Heart left ventricle (tissue), 16 donors: ENCODE measurements at places on chromosomes 12 and 14.

GRCh38 chr14:32254952-32255679 lies 52.0 kb upstream of the RNU6-8 start:
- H3K27me3 ChIP-seq, result no peaks in the 10 kb centered on the region
- H3K4me3 ChIP-seq, result no peak overlapping the region
- DNase-seq, result peak; percentile 66
- no peaks in the 10 kb centered on the region for H3K36me3 ChIP-seq
- peak overlapping the region; percentile 79 for H3K27ac ChIP-seq

GRCh38 chr12:4270016-4270830 lies 3.3 kb upstream of the CCND2 start:
- H3K36me3 ChIP-seq, result no peaks in the 10 kb centered on the region
- peak overlapping the region; percentile 96 for H3K4me3 ChIP-seq
- DNase-seq, result no peak
- no peaks in the 10 kb centered on the region for H3K27me3 ChIP-seq
- no peak overlapping the region for H3K27ac ChIP-seq
- peaks cover 33% of the 10 kb centered on the region for H3K4me1 ChIP-seq

DNA sequence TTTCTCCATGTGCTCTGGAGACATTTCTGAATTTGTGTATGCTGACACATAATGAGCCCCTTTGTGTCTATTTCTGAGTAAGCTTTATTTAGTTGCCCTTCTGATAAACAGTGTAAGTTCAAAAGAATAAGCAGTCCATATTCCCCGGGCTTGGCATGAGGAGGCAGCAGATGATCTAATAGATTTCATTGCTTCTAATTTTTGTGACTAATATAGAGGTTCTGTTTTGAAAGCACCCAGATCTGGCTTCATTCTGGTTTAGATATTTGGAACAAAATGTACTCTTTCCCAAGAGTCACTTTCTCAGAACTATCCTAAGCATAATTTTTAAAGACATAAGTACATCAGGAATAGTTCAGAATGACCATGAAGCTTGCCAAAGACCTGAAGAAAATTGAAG lies 290.9 kb downstream of the BTG1 start:
- no peak for DNase-seq
- peaks cover 15% of the 10 kb centered on the region for H3K4me1 ChIP-seq
- no peak overlapping the region for H3K27ac ChIP-seq
- H3K27me3 ChIP-seq, result no peaks in the 10 kb centered on the region

GRCh38 chr14:24108336-24108874 lies 6.2 kb upstream of the DCAF11 start:
- peak overlapping the region; percentile 7 for H3K27ac ChIP-seq
- no peak for DNase-seq
- H3K36me3 ChIP-seq, result no peaks in the 10 kb centered on the region
- no peak overlapping the region for H3K4me3 ChIP-seq

- H3K27ac ChIP-seq, result no peak overlapping the region
- H3K27me3 ChIP-seq, result no peaks in the 10 kb centered on the region
- H3K4me1 ChIP-seq, result peaks cover 29% of the 10 kb centered on the region
Observed at GRCh38 chr14:92486881-92487280, 26.7 kb upstream of the RIN3 start.

DNA sequence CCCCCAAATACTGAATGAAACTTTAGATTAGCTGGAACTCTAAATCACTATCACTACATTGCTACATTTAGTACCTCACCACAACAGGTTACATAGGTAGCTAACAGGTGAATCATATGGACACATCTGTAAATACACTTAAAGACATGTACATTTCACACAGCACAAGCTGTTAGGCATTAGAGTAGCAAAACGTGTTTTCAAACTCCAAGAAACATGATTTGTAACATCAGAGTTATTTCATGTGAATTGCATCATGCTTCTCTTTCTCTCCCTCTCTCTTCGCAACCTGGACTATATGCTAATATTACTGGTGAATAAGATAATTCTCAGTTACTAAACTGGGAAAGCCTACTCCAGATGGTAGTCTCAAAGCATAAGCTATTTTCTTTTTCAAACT lies 4.3 kb downstream of the SEL1L start:
- DNase-seq, result no peak
- H3K4me1 ChIP-seq, result peaks cover 10% of the 10 kb centered on the region
- no peak overlapping the region for H3K4me3 ChIP-seq
- H3K36me3 ChIP-seq, result peaks cover 33% of the 10 kb centered on the region
- no peak overlapping the region for H3K27ac ChIP-seq
- H3K27me3 ChIP-seq, result no peaks in the 10 kb centered on the region

DNA sequence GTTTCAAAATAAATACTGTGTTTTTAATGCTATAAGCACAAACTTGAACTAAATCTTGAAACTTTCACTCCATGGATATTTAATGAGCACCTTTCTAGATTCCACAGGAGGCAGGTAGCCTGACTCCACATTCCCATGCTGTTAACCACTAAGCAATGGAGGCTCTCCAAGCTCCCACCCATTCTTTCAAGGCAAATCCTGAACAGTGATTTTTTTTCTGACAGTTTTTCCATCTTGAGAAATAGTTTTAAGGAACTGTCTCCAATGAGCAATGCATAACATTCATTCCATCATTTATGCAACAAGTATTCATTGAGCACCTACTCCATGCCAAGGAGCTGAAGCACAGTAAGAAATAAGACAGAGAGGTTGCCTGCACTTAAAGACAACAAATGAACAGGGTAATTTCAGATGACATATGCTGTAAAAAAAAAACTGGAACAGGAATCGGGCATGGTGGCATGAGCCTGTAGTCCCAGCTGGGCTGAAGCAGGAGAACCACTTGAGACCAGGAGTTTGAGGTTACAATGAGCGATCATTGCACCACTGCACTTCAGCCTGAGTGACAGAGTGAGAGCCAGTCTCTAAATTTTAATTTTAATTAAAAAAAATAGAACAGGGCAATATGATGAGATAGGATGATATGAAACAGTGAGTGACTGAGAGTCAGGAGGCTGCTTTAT lies 102.3 kb upstream of the CPSF6 start:
- no peaks in the 10 kb centered on the region for H3K27me3 ChIP-seq
- H3K27ac ChIP-seq, result no peak overlapping the region
- H3K4me3 ChIP-seq, result no peak overlapping the region
- no peak for DNase-seq
- H3K36me3 ChIP-seq, result no peaks in the 10 kb centered on the region
- H3K4me1 ChIP-seq, result no peaks in the 10 kb centered on the region

GRCh38 chr12:66367015-66367667 lies 64.8 kb downstream of the HELB start:
- H3K27me3 ChIP-seq, result no peaks in the 10 kb centered on the region
- H3K4me1 ChIP-seq, result no peaks in the 10 kb centered on the region
- no peak overlapping the region for H3K27ac ChIP-seq

GRCh38 chr14:20179218-20179617 lies 11.5 kb upstream of the OR11G2 start:
- H3K4me3 ChIP-seq, result no peak overlapping the region
- no peak for DNase-seq

- H3K4me1 ChIP-seq, result no peaks in the 10 kb centered on the region
- H3K27me3 ChIP-seq, result no peaks in the 10 kb centered on the region
- H3K36me3 ChIP-seq, result no peaks in the 10 kb centered on the region
- H3K4me3 ChIP-seq, result no peak overlapping the region
- no peak for DNase-seq
Observed at GRCh38 chr12:123546281-123546680, 12.8 kb upstream of the RILPL1 start.

- no peak overlapping the region for H3K4me3 ChIP-seq
- DNase-seq, result no peak
- no peaks in the 10 kb centered on the region for H3K4me1 ChIP-seq
- H3K36me3 ChIP-seq, result no peaks in the 10 kb centered on the region
- H3K27me3 ChIP-seq, result no peaks in the 10 kb centered on the region
Observed at GRCh38 chr12:13288937-13289652, 92.6 kb downstream of the EMP1 start.

GRCh38 chr14:66496188-66496807 lies 10.1 kb downstream of the CCDC196 start:
- no peak overlapping the region for H3K27ac ChIP-seq
- peaks cover 5% of the 10 kb centered on the region for H3K4me1 ChIP-seq

- peaks cover 16% of the 10 kb centered on the region for H3K4me1 ChIP-seq
- no peak overlapping the region for H3K27ac ChIP-seq
- H3K4me3 ChIP-seq, result no peak overlapping the region
- no peaks in the 10 kb centered on the region for H3K36me3 ChIP-seq
- no peak for DNase-seq
Observed at GRCh38 chr12:26010293-26010821, 51.9 kb downstream of the RASSF8 start.

DNA sequence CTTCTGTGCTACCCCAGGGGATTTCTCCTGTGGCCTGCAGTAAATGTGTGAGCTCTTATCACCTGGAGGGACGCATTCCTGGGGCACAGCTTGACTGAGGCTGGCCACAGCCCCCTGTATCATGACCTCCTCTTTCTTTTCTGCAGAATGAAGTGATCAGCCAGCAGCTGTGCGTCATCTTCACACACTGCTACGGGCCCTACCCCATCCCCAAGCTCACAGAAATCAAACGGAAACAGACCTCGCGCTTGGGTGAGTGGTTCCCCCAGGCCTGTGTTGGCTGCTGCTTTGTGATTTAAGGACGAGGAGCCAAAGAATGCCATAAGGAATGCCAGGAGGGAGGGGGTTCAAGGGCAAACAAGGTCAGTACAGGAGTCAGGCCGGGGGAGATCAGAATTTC lies 50.5 kb upstream of the PWP1 start:
- DNase-seq, result no peak
- no peaks in the 10 kb centered on the region for H3K4me1 ChIP-seq
- H3K27ac ChIP-seq, result no peak overlapping the region
- no peaks in the 10 kb centered on the region for H3K27me3 ChIP-seq

GRCh38 chr12:106190581-106190980 lies 51.8 kb upstream of the NUAK1 start:
- no peak overlapping the region for H3K27ac ChIP-seq
- no peaks in the 10 kb centered on the region for H3K27me3 ChIP-seq
- no peak for DNase-seq
- H3K4me1 ChIP-seq, result no peaks in the 10 kb centered on the region

DNA sequence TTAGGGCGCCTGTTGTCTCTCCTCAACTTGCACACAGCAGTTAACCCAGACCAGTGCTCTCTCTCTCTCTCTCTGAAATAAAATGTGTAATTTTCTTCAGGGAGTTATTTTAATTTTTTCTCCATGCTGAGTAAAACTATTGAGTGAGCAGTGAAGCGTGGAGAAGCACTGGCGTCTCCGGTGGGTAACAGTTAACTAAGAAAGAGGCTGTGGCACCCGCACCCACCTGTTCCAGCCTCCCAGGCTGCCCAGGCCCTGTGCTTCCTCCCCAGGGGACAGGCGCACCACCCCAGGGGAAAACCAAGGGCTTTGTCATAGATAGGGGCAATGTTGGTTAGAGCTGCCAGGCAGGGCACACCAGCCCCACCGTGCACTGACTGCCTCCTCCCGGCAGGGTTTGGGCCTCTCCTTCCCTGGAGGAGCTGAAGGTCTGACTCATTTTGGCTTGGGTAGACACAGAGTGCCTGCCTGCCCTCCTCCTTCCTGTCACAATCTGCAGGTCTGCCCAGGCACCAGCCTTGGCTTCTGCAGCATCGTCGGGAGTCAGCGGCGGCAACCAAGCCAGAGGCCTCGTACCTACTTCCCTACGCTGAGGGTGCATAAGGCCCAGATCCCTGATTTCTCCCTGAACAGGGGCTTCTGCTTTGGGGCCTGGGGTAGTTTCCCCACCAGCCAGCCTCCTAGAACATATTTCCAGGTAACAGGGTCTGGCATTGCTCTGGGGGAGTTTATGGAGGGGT lies 3.9 kb downstream of the HOXC5 start:
- no peaks in the 10 kb centered on the region for H3K4me1 ChIP-seq
- H3K27me3 ChIP-seq, result peaks cover 50% of the 10 kb centered on the region
- no peak overlapping the region for H3K4me3 ChIP-seq
- H3K27ac ChIP-seq, result no peak overlapping the region
- DNase-seq, result no peak

DNA sequence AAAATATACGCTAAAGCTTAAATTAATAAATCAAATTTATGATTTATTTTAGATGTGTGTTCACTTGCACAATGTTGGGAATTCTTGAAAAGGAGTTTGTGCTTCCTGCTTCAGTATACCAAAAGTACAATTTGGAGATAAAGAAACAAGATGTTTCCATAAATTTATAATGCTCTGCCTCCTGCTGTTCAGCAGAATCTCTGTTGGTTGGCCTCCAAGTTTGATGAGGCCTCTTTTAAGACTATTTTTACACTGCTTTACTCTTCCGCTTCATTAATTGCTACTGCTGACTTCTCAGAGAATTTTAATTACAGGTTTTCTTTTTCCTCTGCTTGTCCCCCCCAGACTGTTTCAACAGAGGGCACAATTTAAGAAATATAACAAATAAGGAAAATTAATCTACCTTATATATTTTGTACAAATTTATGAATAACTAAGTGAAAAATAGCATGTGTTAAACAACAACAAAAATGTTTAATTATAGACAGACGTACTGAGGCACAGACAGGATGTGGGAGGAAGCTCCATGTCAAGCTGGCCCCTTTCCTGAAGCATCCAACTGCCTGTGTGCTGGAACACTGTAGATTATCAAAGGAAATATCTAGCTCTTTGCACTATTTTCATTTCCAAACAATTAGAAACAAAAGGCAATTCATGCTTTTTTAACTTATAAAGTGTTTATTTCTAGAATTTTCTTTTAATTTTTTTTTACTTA lies 83.9 kb downstream of the PIK3C2G start:
- no peak for DNase-seq
- H3K4me1 ChIP-seq, result no peaks in the 10 kb centered on the region
- no peaks in the 10 kb centered on the region for H3K36me3 ChIP-seq
- no peak overlapping the region for H3K4me3 ChIP-seq
- no peaks in the 10 kb centered on the region for H3K27me3 ChIP-seq
- no peak overlapping the region for H3K27ac ChIP-seq

GRCh38 chr14:101726954-101727302 lies 34.6 kb upstream of the PPP2R5C start:
- DNase-seq, result no peak
- H3K27ac ChIP-seq, result no peak overlapping the region
- peaks cover 3% of the 10 kb centered on the region for H3K4me1 ChIP-seq

DNA sequence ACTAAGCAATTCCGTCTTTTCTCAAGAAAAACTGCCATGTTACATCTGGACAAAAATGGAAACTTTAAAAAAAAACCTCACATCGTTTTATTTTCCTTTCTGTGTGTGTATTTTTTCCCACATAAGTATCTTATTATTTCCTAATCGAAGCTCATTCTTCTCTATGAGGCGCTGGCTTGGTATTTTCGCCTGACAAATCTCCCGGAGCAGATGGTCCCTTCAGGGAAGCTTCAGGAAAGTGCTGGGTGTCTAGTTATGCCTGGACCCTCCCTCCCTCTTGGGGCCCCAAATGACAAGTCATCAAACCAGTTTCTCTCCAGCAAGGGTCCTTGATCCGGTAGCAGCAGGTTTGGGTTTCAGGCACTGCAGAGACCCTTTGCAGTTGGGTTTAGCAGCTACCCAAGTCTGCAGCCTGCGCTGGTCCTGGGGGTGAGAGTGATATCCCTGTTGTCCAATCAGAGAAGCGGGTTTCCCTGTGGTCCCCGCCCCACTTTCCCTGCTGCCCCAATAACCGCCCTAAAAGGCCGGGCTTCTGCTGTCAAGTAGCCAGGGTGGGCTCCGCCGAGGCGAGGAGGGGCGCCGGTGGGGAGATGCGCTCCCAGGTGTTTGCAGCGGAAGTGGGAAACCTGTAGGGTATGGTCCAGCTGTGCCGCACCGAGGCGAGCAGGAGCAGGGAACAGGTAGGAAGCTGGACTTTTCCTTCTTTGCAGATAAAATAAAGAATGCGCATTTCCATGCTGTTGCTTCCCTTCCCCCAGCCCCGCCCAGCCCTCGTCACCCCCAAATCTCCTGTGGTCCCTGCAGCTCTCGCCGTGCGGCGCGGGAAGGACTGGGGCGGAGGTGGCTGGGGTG lies at the start of gene CNTN1:
Gene CNTN1, plus strand, starts transcription at position 527 of the 852 bp plus-strand sequence.
- H3K4me1 ChIP-seq, result no peaks in the 10 kb centered on the region
- no peak for DNase-seq
- H3K4me3 ChIP-seq, result peak within 1 kb of the TSS; percentile 10
- no peaks in the 10 kb centered on the region for H3K36me3 ChIP-seq
- peaks cover 44% of the 10 kb centered on the region for H3K27me3 ChIP-seq
